ENCODE measurements at places on chromosomes 12 and 14. TPM values are rescaled to one million over a fixed set of nuclear protein-coding genes. Genes with fewer than 3 reads are reported as not detected.

DNA sequence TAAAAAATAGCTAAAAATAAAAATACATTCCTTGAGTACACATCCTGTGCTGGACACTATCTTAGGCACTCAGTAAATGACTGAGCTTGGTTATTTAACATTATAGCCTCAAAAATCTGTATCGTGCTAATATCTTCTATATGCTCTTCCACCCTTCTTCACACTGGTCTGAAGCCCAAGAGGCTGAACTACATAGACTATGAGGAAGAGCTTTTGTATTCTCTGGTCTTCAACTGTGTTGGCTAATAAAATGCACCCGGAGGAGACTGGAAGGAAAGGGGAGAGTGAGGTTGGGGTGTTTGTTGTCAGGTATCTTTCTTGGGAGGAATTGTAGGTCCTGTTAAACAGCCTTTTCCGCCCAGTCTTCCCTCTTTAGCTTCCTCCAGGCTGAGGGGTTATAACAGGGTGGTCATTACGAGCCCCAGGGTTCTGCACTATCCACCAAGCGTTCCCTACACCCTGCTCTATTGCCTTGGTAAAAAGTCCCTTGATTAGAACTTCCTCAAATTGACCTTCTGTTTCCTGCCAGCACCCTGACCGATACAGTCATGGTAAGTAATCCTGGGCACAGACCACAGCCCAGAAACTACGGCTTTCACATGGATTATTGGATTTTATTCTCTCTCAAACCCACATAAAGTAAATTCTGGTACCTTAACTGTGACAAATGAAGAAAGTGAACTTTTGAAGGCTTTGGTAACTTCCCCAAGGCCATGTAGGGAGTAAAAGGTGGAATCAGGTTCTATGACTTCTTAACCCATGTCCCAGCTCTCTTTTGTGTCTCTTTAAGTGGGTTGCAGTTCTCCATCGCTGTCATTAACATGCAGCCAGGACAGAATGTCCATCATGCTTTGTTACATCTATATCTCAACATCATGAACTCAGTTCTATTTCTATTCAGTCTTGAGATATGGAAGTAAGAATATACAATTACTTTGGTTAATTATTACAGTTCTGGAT is 71.3 kb downstream of the PTHLH start:
- H3K27ac ChIP-seq, result no peak overlapping the region
- no peaks in the 10 kb centered on the region for H3K36me3 ChIP-seq
- no peak overlapping the region for H3K4me3 ChIP-seq
- H3K4me1 ChIP-seq, result peaks cover 6% of the 10 kb centered on the region
- no peak for DNase-seq

DNA sequence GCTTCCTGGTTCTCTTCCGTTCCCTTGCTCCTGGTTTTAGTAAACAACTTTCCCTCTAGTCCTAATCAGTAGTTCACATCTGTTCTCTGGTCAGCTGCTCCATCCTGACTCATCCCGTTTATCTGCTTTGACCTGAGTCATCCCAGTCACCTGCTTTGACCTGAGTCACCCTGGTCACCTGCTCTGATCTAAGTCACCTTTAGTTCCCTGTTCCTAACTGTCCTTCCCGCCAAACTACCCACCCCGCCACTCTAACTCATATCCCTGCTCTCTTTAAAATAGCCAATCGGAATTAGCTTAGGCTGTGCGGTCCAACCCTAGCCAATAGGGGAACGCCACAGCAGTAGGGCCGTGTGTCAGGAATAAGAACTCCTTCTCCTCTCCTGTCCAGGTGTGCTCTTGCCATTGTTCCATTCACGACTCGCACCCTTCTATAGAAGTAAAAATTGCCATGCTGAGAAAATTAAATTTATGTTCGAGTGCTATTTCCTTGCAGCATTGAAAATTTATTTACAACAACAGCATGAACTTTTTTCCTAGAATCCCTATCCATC is 3.1 kb upstream of the ANKRD33 start:
- H3K36me3 ChIP-seq, result no peaks in the 10 kb centered on the region
- peaks cover 31% of the 10 kb centered on the region for H3K4me1 ChIP-seq
- H3K27ac ChIP-seq, result no peak overlapping the region

DNA sequence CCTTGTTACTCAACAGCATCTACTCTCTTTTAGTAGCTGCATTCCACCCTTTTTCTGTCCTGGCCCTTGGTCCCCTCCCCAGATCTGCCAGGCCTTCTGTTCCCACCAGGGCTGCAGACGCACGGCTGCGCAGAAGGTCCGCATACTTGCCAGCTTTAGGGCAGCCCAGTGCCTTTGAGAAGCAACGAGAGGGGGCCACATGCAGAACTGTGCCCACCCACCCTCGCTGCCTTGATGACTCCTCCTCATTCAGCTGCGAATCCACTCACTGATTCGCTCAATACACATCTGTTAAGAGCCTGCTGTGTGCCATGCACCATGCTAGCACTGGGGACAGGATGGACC is 39.2 kb downstream of the PRIMA1 start:
- no peak for DNase-seq
- no peaks in the 10 kb centered on the region for H3K36me3 ChIP-seq
- peaks cover 36% of the 10 kb centered on the region for H3K27me3 ChIP-seq
- H3K4me1 ChIP-seq, result no peaks in the 10 kb centered on the region
- H3K4me3 ChIP-seq, result no peak overlapping the region
- H3K27ac ChIP-seq, result no peak overlapping the region

GRCh38 chr12:31205054-31205453 is 120.9 kb downstream of the SINHCAF start:
- DNase-seq, result no peak
- H3K4me3 ChIP-seq, result no peak overlapping the region
- H3K27me3 ChIP-seq, result no peaks in the 10 kb centered on the region
- H3K4me1 ChIP-seq, result peaks cover 13% of the 10 kb centered on the region
- no peaks in the 10 kb centered on the region for H3K36me3 ChIP-seq

DNA sequence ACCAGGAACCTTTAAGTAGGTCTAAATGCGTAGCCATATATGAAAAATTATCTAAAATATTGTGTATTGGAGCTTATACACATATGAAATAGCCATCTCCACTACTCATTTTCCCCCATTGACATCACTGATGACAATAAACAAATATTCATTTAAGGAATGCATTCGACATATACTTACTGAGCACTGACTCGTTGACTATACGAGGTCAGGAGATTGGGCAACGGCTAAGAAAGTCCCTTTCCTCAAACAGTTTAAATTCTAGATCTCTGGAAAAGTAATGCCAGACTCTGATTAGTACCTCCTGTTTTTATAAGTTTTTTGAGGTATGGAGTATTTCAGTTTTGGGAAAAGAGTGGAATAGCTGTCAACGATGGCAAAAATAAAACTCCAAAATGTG is 139.4 kb upstream of the DIO2 start:
- H3K27me3 ChIP-seq, result no peaks in the 10 kb centered on the region
- no peaks in the 10 kb centered on the region for H3K36me3 ChIP-seq
- no peaks in the 10 kb centered on the region for H3K4me1 ChIP-seq
- H3K27ac ChIP-seq, result no peak overlapping the region
- no peak for DNase-seq
- no peak overlapping the region for H3K4me3 ChIP-seq

DNA sequence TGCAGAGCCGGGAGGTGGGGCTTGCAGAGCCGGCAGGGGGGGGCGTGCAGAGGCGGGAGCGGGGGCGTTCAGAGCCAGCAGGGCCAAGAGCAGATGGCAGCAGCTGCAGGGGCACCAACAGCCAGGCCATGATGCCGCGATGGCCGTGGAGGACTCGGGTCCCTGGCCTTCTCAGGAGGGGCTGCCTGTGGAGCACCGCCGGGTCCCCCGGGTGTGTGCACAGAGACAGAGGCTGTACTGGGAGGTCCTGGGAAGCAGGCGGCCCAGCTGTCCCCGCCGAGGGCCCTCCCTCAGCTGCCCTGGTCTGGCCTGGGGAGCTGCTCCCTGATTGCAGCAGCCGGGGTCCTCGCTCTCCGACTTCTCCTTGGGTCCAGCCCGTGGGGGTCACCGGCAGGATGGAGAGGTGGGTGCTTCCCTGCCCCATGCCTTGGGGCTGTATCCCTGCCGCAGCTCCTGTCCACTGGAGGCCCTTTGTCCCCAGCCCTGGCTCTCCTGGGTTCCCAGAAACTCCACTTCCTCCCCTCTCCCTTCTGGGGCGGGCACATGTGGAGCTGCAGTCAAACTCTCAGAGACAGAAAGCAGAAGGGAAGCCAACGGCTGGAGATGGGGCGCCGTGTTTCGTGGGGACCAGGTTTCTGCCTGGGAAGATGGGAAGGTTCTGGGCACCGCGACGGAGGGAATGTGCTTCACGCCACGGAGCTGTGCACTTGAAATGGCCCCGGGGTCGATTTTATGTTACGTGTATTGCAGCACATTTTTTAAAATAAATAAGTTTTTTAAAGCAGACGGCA is 75.8 kb upstream of the GALNT9 start:
- DNase-seq, result no peak
- no peak overlapping the region for H3K4me3 ChIP-seq
- H3K36me3 ChIP-seq, result no peaks in the 10 kb centered on the region
- no peak overlapping the region for H3K27ac ChIP-seq
- H3K4me1 ChIP-seq, result no peaks in the 10 kb centered on the region
- no peaks in the 10 kb centered on the region for H3K27me3 ChIP-seq

DNA sequence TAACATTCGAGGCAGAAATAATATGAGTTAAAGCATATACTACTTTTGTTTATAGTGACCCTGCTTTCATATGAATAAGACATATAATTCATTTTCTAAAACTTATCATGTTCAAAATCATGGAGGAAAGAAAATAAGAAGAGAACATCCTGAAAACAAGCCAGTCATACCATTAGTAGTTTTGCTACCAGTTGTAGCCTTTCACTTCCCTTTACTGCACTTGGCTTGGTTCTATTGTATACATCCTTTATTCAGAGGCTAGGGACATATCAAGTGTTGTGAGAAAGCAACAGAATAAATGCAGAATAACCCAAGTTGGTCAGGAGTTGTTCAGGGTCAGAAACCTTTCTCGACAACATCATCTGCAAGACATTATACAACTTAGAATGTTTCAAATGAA is 598.7 kb downstream of the SOX5 start:
- no peak overlapping the region for H3K27ac ChIP-seq
- no peak overlapping the region for H3K4me3 ChIP-seq
- H3K36me3 ChIP-seq, result no peaks in the 10 kb centered on the region
- no peak for DNase-seq

- no peaks in the 10 kb centered on the region for H3K36me3 ChIP-seq
- no peak for DNase-seq
- H3K27me3 ChIP-seq, result no peaks in the 10 kb centered on the region
- H3K27ac ChIP-seq, result peak overlapping the region; percentile 9
Measured at GRCh38 chr12:93425736-93426411, 15.9 kb downstream of the UBE2N start.

DNA sequence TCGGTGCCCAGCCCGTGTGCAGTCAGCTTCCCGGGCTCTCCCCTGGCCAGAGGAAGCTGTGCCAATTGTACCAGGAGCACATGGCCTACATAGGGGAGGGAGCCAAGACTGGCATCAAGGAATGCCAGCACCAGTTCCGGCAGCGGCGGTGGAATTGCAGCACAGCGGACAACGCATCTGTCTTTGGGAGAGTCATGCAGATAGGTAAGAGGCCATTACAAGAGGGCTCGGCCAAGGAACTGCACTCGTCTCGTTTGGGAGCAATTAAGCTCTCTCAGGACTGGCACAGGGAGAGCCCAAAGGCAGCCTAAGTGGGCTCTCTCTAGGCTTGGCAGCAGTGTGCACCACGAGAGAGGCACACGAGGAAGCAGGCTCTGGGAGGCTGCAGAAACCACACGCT is 3.7 kb downstream of the WNT5B start:
- no peak for DNase-seq
- H3K27me3 ChIP-seq, result peaks cover 32% of the 10 kb centered on the region
- H3K4me1 ChIP-seq, result peaks cover 11% of the 10 kb centered on the region
- H3K27ac ChIP-seq, result no peak overlapping the region

GRCh38 chr14:87705439-87705896 is 287.5 kb downstream of the GALC start:
- no peaks in the 10 kb centered on the region for H3K36me3 ChIP-seq
- no peaks in the 10 kb centered on the region for H3K27me3 ChIP-seq
- no peaks in the 10 kb centered on the region for H3K4me1 ChIP-seq
- DNase-seq, result no peak

- no peak overlapping the region for H3K27ac ChIP-seq
- H3K36me3 ChIP-seq, result no peaks in the 10 kb centered on the region
- peaks cover 7% of the 10 kb centered on the region for H3K4me1 ChIP-seq
- peak; percentile 66 for DNase-seq
- H3K4me3 ChIP-seq, result no peak overlapping the region
Measured at GRCh38 chr12:96239711-96240635, 45.8 kb downstream of the ELK3 start.

DNA sequence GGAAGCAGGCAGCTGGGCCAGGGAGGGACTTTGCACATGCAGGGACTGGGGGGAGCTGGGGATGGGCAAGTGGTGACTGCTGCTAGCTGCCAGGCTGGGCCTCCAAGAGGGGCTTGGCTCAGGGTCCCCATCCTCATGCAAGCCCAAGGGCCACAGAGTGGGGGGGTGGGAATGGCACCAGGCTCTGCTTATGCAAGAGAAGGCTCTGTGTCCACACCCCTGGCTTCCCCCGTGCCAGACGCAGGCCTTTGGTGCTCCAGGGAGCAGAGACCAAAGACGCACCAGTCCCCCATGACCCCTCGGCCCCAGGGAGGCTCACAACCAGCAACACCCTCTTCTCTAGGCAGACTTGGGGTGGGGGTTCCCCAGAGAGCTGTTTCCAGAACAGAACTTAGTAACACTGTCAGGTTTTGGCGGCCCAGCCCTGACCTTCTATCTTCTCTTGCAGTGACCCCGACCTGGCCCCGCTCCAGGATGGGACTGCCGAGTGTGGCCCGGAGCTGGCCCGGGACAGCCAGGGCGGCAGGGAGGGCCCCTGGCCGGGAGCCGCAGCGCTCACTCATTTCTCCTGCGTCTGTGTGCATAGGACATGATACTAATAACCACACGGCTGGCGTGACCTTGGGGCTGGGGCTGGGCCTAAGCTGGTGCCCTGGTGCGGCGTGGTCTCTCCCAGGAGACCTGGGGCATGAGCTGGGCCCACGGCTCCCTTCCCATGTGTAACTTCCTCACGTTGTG is 14.3 kb downstream of the XRCC3 start:
- H3K4me3 ChIP-seq, result no peak overlapping the region
- H3K4me1 ChIP-seq, result peaks cover 100% of the 10 kb centered on the region
- peaks cover 96% of the 10 kb centered on the region for H3K36me3 ChIP-seq
- no peak overlapping the region for H3K27ac ChIP-seq
- H3K27me3 ChIP-seq, result no peaks in the 10 kb centered on the region

BBOF1 gene
- total RNA-seq, result 3.8 TPM

PTPRO gene
- total RNA-seq, result 10.6 TPM

DCAF11 gene
- total RNA-seq, result 106 TPM

MBIP gene
- total RNA-seq, result 19.3 TPM

PIK3C2G gene
- not detected for total RNA-seq

NIN gene
- total RNA-seq, result 125 TPM
